Memory B cell (primary cell): ENCODE measurements at places on chromosomes 1 and 21.
A peak's percentile ranks its signal among the peaks of the same experiment; 100 is the strongest.

GRCh38 chr1:153728305-153729066, 636 bp downstream of the INTS3 start:
- no peak for DNase-seq

DNA sequence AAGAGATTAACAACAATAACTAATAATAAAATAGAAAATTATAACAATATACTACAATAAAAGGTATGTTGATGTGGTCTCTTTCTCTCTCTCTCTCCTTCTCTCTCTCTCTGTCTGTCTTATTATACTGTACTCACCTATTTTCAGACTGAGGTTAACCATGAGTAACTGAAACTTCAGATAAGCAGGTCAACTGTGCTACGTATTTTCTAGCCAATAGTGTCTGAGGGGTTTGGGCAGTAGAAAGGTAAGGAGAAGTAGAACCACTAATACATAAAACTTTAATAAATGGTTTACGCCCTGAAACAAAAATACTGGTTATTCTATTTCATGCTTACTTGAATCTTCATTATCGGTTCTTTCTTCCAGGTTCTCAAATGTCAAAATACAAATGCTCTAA, 71.0 kb upstream of the LRRC53 start:
- no peak for DNase-seq

GRCh38 chr21:37742532-37742931, 173.7 kb downstream of the KCNJ6 start:
- no peak for DNase-seq

DNA sequence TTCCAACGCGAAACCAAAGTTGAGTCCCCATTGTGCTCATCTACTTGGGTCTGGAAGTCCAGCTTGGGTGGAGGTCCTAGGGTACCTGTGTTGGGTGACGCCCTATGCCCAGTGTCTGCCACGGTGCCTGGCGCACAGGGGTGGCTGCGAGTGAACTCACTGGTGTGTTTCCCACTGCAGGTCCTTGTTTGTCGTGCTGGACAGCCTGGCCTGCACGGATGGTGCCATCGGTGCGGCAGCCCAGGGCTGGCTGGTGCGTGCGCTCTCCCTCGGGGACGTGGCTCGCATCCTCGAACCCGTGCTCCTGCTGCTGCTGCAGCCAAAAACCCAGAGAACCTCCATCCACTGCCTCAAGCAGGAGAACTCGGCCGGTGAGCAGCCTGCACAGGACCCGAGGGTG, 80.4 kb upstream of the MORC3 start:
- DNase-seq, result no peak

DNA sequence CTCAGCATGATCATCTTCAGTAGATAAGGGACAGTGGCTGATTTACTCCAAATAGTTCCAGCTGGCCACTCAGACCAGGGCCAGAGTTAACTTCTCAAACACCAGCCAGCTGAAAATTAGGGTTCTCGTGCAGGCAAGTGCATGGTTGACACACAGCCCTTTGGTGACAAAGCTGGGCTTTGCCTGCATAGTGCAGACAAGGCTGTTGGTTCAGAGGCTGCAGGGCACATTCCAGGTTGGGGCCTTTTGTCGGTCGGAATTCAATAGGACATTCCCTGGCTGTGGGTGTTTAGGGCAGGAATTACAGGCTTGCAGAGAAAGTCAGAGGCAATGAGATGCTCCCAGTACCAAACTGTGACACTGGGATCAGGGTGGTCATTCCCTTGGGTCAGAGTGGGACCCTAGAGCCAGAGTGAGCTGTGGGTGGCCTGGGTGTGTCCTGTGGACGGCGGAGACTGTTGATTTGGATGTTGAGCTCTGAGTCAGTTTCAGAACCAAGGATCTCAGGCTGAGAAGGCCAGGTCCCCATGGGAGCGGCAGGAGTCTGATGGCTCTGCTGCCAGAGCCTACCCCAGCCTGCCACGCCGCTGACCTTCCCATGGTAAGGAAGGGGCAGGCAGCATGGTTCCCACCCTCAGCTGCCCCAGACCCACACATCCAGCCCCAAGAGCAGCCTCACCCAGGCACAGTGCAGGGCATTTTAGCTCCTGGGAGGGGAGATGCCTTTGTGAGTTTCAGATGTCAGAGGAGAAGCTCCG, 56.2 kb downstream of the STUM start:
- DNase-seq, result no peak

GRCh38 chr1:28258628-28259251, 578 bp upstream of the SESN2 start:
- no peak for DNase-seq

- DNase-seq, result no peak
These were observed 12.2 kb upstream of the PINK1 start for GRCh38 chr1:20621012-20621411.

GRCh38 chr1:206470692-206471414, 577 bp downstream of the IKBKE start:
- no peak for DNase-seq

DNA sequence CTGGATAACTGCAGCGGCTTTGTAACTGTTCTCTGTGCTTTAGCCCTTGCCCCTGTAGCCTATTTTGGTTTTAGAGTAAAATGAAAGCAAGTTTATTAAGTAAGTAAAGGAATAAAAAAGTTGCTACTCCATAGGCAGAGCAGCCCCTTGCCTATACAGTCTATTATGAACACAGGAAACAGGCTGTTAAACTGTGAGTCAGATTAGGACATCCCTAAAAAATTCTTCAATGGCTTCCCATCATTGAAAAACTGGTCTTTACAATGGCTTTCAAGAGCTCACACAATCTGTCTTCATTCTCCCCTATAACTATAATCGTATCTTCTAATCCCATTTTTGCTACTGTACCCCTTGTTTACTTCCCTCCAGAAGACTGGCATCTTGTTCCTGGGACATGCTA, 43.0 kb downstream of the ATG4C start:
- no peak for DNase-seq

DNA sequence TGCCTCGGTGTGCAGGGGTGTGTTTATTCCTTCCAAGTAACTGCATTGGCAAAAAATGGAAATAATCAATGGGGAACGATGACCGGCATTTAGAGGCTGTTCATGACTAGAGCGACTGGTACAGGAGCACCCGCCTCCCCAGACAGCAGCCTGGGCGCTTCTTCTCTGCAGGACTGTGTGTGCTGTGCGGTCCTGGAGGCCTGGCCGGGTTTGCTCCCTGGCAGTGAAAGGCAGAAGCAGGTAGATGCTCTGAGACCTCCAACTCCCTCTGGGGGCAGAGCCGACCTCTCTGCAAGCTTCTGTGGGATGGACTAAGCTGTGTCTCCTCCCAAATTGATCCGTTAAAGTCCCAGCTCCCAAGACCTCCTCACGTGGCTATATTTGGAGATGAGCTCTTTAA, 59.2 kb upstream of the ACTRT2 start:
- no peak for DNase-seq

GRCh38 chr1:224732377-224733026, 116.4 kb downstream of the CNIH3 start:
- DNase-seq, result no peak

- DNase-seq, result no peak
These were observed 17.9 kb downstream of the TMEM200B start for GRCh38 chr1:29105822-29106221.

GRCh38 chr21:33025489-33026442, at the start of gene OLIG2:
TSS of gene OLIG2 (plus strand) at chr21:33025935. CDS start at chr21:33026863, 928 bp downstream.
- no peak for DNase-seq

GRCh38 chr1:64842224-64842623, 97.3 kb downstream of the RAVER2 start:
- no peak for DNase-seq

DNA sequence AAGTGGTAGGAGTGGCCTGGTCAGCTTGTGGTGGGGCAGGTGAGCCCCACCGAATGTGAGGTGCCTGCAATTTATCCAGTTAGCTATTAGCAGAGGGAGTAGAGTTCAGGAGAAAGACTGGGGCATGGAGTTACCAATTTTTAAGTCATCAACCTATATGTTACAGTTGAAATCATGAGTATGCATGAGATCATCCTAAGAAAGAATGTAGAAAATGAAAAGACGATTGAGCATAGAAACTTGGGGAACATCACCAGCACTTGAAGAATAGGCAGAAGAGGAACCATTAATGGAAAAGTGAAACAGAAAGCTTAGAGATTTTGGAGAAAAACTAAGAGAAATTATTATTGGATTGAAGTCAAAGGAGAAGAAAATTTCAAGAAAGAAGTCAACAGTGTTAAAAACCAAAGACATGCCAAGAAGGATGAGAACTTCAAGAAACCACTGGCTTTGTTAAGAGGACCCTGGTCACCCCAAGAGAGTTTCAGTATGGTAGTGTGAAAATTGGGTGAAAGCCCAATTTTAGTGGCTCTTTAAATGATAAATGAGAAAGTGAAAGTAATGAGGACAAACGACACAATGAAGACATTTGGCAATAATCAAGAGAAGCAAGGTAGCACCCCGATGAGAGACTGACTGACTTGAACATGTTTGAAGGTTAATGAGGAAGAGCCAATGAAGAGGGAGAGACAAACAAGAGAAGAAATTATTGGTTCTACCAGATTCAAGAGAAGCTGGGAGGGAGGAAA, 36.7 kb downstream of the DNASE2B start:
- DNase-seq, result no peak

GRCh38 chr1:16348414-16349182, 3.7 kb downstream of the FBXO42 start:
- no peak for DNase-seq

DNA sequence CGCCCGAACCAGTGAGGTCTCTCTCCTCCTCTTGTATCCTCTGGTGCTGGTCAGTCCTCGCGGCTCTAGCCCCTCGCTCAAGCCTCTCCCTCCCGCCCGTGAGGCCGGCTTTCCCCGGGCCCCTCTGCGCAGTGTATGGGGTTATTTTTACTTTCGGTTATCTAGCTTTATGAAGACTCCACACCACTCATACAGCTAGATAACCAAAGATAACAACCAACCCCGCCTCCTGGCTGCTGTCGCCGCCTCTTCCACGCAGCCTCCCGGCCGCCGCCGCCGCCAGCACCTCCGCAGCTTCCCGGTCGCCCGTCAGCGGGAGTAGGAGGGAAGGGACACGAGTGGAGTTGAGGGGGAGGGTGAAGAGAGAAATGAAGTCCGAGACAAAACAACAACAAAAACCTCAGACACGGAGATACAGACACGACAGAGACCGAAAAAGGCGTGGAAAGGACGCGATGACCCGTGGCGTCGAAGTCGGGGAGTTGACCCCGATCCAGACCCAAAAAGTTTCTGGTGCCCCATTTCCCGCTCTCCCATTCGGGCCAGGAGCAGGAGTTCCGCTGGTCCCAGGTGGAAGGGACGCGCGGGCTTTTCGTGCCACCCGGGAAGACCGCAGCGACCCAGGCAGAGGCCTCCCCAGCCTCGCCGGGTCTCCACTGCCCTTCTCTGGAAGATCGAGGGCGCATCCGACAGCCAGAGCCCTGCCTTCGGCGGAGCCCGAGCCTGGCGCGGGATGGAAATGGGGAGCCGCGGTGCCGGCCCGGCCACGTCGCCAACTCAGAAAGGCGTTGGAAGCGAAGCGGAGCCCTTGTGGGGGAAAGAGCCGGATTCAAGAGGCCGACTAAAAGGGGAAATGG, 51.4 kb downstream of the RHBG start:
- peak; percentile 51 for DNase-seq

DNA sequence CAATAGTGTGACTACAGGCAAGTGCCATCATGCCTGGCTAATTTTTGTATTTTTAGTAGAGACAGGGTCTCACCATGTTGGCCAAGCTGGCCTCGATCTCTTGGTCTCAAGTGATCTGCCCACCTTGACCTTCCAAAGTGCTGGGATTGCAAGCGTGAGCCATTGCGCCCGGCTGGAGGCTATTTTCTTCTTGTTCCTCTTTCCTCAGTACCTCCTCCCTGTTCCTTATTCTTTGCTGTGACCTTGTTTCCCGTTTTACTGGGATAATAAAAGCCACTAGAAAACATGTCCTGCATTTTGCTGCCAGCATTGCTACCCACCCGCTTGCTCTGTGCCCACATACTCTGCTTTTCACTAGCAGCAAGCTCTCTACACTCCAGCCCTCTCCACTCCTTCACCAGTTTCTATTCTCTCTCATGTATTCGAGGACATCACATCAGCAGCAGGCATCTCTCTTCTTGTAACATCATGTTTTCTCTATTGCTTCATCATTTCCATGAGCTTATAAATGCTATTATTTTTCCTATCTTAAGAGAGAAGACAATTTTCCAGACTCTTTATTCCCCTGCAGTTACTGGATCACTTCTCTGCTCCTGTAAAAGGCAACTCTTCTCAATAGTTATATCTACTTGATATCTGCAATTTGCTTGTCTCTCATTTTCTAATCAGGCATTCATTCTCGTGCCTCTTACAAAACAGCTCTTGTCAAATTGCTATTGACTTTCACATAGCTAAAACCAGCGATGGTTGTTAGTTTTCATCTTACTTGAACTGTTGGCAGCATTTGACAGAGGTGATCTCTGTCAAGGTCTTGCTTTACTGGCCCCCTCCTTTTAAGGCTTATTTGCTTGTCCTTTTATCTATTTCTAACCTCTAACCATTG, 34.5 kb upstream of the C21orf91 start:
- no peak for DNase-seq

DNA sequence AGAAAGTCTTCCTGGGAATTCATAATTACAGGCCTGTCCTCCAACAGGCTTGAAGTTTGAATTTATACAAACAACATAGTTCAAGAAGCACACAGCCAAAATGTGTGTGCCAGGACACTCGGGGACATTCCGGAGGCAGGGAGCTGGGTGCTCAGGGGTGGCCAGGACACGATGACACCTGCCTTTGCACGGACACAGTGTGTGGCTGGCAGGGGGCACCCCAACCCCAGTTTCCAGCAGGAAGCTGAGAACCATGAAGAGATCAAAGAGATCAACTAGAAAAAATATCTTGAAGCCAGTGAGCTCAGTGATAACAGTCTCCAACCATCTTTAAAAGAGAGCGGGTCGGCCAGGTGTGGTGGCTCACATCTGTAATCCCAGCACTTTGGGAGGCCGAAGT, 32.5 kb upstream of the TRAPPC10 start:
- no peak for DNase-seq

- no peak for DNase-seq
These were observed 189.5 kb upstream of the C1orf174 start for GRCh38 chr1:4089421-4090175.

DNA sequence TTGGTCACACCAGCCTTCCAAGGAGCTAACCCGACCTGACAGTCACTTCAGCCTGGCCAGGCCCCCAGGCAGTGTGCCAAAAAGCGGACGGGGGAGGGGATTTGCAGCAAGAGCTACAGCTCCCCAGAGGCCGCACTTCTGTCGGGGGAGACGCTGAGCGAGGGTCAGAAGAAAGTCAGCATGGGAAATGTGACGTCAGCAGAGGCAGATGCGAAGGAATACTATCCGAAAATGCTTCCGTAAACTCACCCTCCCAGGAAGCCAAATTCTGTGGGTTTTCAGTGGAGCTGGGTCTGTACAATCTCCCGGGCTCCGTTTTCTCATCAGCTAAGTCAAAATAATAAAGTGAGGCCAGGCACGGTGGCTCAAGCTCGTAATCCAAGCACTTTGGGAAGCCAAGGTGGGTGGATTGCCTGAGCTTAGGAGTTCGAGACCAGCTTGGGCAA, 28.5 kb upstream of the ECE1 start:
- no peak for DNase-seq

GRCh38 chr1:66333466-66334199, 200.3 kb upstream of the SGIP1 start:
- DNase-seq, result peak; percentile 32
